ENCODE measurements at places on chromosomes 3 and 15. TPM values are rescaled to one million over a fixed set of nuclear protein-coding genes. Genes with fewer than 3 reads are reported as not detected.

Gene ABI3BP
- 38.8 TPM for total RNA-seq

Gene SV2B
- 0.85 TPM for total RNA-seq

Gene LMAN1L
- not detected for total RNA-seq

Gene CHDH
- 9.1 TPM for total RNA-seq

Gene IQCF5
- total RNA-seq, result not detected

Gene AADAC
- not detected for total RNA-seq

Gene CPNE4
- not detected for total RNA-seq

Gene COPS2
- 181 TPM for total RNA-seq

Gene FRMD5
- not detected for total RNA-seq

Gene ZNF385D
- 53.6 TPM for total RNA-seq

Gene ANKRD34C
- total RNA-seq, result not detected

Gene AHSG
- total RNA-seq, result not detected

Gene PLIN1
- total RNA-seq, result 1.3 TPM

Gene IQSEC1
- 45.6 TPM for total RNA-seq

Gene DUOX1
- total RNA-seq, result 1.3 TPM

Gene ZBTB47
- total RNA-seq, result 29.9 TPM

Gene ST8SIA2
- total RNA-seq, result not detected

Gene CTSH
- total RNA-seq, result 125 TPM

Gene CP
- total RNA-seq, result 4.4 TPM

Gene ZNF80
- not detected for total RNA-seq

Gene RTP3
- not detected for total RNA-seq

Gene PLSCR5
- total RNA-seq, result not detected

Gene CFAP92
- 2.1 TPM for total RNA-seq

Gene OPA1
- total RNA-seq, result 51.6 TPM

Gene SLC26A6
- total RNA-seq, result 98.1 TPM
